Glomerular endothelial cell (primary cell): ENCODE measurements at places on chromosomes 7 and 10.

GRCh38 chr10:77909021-77909748, 17.4 kb downstream of the DLG5 start:
- DNase-seq: no peak

GRCh38 chr10:103636492-103636891, 143.0 kb downstream of the NEURL1 start:
- no peak for DNase-seq

DNA sequence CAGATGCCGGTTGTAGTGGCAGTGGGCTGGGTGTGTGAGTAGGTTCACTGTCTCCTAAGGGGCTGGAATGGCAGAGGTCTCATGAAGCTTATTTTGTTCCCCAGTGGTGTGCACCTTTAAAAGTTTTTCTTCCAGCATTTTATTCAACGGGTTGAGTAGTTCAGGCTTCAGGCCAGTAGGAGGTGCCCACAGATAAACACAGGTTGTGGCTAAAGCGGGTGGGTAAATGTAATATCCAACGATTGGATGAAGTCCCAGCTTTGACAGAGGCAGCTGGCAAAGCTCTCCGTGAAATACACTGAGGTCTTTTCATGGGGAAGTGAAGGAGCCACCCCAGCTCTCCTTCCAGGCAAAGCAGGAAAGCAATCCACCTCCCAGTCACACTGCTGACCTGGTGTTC, 339.8 kb upstream of the LRRTM3 start:
- DNase-seq: no peak

DNA sequence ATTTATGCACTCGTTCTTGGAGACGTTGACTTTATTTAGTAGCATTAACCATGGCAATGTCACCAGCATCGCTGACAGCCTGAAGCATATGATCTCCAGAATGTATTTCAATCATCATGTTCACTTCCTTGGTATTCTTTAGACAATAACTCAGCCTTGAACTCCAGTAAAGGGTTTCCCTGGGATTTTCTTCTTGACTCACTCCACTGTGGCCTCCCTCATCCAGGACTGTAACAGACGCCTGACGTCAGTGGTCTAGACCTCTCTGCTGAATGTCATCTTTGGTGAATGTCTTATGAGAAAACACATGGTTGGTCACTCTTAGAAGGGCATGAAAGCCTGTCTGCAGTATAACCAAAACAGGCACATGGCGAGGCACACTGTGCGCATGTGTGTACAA, 64.4 kb downstream of the EGFR start:
- no peak for DNase-seq

GRCh38 chr7:122299624-122300210, 4.8 kb downstream of the FEZF1 start:
- DNase-seq: no peak

- no peak for DNase-seq
Observed at GRCh38 chr10:89869180-89869579, 167.8 kb downstream of the KIF20B start.

- DNase-seq: no peak
Observed at GRCh38 chr10:31602541-31603234, 283.7 kb downstream of the ZEB1 start.

DNA sequence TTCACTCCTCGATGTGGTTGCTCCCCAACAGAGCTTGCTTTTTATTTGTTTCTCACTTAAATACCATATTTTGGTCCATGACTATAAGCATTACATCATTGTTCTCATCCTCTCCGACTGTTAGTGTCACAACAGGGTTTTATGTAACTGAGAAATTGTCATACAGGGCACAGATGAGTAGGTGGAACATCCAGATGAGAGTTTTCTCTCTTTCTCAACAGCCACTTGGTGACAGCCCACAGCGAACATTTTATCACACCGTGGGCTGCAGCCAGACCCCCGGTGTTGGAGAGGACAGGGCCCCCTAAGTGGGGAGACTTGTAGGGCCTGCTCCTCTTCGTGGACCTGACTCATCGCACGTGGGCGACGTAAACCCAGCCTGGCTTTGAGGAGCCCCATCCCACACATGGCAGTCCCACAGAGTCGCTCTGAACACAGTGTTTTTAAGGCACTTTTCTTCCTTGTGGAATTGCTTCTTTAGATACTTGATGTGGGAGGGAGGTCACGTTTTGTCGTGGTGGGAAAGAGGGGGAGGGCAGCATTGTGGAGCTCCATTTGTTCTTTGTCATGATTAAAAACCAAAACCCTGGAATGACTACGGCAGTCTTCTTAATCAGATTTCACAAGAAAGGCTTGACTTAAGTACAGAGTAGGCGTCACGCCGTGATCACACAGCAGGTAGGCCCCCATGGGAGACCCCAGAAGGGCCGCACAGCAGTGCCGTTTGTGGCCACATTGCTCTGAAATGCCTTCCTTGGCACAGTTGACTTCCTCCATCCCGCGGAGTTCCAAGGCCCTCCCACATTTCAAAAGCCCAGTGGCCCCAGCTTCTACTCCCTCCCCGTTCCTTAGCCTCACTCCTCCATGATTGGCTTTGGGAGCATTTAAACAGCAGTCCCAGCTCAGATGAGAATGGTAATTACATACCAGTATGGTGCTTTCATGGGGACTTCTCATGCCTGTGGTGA, 220.6 kb downstream of the CCDC3 start:
- no peak for DNase-seq

DNA sequence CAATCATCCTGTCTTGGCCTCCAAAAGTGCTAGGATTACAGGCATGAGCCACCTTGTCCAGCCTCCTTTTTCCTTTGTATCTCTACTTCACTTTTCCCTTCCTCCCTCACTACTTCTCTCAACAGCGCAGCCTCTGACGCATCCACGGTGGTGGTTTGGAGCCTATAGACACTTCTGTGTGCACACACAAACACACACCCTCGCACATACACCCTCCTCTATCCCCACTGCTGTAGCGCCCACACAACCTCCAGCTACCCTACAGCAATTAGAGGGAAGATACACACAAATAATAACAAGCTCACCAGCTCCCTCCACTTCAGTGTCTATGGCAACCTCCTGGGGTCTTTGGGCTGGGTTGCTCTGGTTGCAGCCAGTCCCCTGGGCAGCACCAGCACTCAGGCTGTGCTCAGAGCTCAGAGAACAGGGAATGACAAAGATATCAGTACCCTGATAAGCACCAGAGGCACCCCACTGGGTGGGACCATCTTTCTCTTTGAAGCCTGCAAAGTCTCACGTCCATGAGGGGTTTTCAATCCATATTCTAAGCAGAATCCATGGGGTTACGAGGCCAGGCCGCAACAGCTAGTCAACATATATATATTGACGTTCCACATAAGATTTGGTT, 3.3 kb upstream of the CAMK2G start:
- no peak for DNase-seq

GRCh38 chr10:110862961-110863360, 8.8 kb upstream of the PDCD4 start:
- no peak for DNase-seq

DNA sequence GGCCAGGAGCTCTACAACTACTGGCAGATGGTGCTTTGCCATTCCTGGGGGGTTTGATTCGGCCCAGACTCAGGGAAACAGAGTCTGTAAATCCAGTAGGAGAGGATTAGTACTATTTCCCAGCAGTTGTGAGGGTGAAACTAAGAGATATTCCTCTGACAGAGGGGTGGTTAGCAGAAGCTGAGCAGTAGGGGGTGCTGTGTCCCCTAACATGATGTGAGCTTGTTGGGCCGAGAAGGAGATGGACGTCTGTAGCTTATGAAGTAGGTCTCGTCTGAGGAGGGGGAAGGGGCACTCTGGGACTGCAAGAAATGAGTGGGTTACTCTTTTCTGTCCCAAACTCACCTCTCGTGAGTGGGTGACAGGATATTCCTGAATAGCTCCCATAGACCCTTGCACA, 179.2 kb upstream of the MBL2 start:
- peak; percentile 23 for DNase-seq

GRCh38 chr10:88890681-88891381, 10.8 kb downstream of the STAMBPL1 start:
- no peak for DNase-seq
